ENCODE measurements at places on chromosomes 11 and 22. TPM values are rescaled to one million over a fixed set of nuclear protein-coding genes. Genes with fewer than 3 reads are reported as not detected.

GRCh38 chr11:78214331-78215194 is 25.8 kb downstream of the USP35 start:
- no peak for DNase-seq

The SCGB1D2 gene
- not detected for total RNA-seq

- DNase-seq, result no peak
Observed at GRCh38 chr11:14669499-14669898, 25.9 kb downstream of the PDE3B start.

DNA sequence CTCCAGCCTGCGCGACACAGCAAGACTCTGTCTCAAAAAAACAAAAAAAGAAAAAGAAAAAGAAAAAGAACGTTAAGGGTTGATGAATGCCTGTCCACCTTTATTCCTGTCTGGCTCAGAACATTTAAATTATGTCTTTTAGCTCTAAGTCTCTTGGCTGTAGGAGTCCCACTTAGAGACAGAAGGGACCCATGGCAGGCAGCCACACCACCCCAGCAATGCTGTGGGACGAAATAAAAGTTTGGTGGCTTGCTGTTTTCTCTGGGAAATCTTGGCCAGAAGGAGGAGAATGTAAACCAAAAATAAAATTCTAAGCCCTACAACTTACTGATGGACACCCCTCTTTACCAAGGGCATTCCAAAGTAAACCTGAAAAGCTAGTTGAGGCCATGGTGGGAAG is 38.9 kb upstream of the GNAZ start:
- no peak for DNase-seq

GRCh38 chr11:945986-946385 is 20.3 kb downstream of the AP2A2 start:
- no peak for DNase-seq

GRCh38 chr11:59801981-59802638 is 8.5 kb downstream of the MRPL16 start:
- DNase-seq, result no peak

- no peak for DNase-seq
Observed at GRCh38 chr11:117585631-117586030, 211.4 kb downstream of the DSCAML1 start.

All from activated CD8-positive, alpha-beta T cell treated with anti-CD3 and anti-CD28 coated beads for 36 hours (primary cell).